NCI-H460 (cell line): ENCODE measurements at places on chromosomes 12 and 14.

- DNase-seq = no peak
Measured at GRCh38 chr12:92419201-92419600, 273.6 kb upstream of the BTG1 start.

DNA sequence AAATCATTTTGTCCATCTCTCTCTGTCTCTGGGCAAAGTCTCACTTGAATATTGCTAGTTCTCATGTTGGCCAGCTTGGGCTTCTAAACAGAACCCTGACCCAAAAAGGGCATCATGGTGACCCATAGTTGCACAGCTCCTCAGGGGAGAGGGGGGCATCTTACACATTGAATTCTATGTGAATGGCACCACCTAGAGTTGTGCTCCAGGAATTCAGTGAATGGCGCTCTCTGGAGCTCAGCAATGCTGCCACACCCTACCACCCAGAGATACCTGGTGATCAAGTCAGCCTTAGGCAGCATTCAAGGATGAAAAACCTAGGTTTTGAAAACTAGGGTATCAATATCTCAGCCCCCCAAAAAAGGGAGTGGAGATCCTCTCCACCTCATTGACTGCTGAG is 50.6 kb downstream of the SMUG1 start:
- no peak for DNase-seq

DNA sequence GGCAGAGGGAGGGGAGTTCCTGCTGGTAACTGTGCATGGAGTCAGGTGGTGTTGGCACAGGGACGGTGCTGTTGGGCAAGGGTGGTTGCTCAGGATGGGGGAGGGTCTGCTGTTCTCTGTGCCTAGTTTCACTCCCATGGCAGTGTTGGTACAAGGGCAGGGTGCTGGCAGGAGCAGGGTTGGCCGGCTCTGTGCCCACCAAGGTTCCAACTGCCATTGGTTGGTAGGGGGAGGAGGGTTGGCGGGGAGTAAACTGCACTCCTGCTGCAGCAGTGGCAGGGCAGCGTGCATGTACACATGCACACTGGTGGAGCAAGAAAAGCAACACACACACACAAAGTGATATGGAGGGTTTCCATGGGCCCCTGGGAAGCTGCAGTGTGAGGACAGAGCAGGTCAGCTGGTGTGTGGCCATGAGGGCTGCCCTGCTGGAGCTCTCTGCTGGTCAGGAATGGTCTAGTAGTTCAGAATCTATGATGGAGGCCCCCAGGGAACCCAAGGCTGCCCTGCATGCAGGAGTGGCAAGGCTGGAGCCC is 269.9 kb upstream of the MGAT4C start:
- DNase-seq = no peak

GRCh38 chr14:42856106-42856505 is 1249.4 kb downstream of the LRFN5 start:
- no peak for DNase-seq

DNA sequence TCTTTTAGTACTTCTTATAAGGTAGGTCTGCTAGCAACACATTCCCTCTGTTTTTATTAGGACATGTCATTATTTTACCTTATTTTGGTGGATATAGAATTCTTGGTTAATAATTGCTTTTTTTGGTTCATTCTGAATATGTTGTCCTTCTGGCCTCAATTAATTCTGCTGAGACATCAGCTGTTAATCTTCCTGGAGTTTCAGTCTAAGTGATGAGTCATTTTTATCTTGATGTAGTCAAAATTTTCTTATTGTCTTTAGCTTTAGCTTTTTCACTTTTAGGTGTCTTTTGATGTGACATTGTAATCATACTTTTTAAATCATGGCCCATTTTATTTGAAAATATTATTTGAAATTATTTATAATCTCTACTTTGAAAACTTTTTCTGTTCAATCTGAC is 104.9 kb upstream of the PMCH start:
- DNase-seq = no peak

DNA sequence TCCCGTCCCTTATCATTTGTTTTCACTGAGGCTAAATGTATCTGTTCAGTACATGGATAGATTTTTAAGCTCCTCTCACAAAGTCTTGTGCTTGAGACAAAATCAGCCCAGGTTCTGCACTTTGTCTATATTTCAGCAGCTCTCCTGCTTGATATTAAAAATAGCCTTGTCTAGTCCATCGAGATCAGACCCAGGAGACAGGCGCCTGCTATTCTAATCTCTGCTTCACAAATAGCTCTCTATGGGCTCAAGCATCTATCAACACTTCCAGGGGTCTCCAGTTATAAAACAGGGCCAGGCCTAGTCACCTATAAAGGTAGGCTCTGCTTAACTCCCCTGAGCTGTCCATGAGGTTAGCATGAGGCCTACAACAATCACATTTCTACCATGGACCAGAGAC is 62.5 kb downstream of the ZFP36L1 start:
- DNase-seq = no peak
